ENCODE measurements at places on chromosomes 2 and 18.

- no peak for DNase-seq
These were observed 97.9 kb upstream of the GPR45 start for GRCh38 chr2:105143467-105144151.

- no peak for DNase-seq
These were observed 476.5 kb downstream of the LRP1B start for GRCh38 chr2:141654311-141654710.

- DNase-seq, result no peak
These were observed 38.1 kb upstream of the TGIF1 start for GRCh38 chr18:3411854-3412268.

DNA sequence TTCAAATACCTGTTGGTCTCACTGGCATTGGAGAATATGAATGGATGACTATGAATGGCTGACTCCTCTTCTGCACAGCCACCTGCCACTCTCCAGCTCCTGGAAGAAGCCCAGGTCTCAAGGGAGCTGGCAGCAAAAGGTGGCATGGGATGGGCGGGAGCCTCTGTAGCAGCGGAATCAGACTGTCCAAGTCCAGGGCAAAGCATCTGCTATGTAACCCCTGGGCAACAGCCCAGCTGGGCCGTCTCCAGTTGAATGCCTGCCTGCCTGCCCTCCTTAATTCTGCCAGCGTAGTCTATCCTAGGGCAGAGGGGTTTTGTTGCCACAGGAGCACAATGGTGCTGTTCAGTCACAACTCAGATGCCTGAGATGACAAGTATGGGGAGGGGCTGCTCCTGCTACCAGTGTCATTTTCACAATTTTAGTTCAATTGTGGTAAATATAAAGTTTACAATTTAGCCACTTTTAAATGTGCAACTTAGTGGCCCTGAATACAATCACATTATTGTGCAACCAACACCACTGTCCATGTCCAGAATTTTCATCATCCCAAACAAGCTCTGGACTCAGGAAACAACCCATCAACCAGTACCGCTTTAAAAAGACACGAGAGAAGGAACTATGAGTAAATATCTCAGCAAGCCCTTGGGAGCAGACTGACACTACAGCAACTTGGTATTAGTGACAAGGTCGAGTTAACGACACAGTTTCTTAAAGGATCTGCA, 115.2 kb downstream of the MYO5B start:
- no peak for DNase-seq
